Upper lobe of right lung (tissue), 1 donor: ENCODE measurements at places on chromosomes 1 and 21. TPM values are rescaled to one million over a fixed set of nuclear protein-coding genes. Genes with fewer than 3 reads are reported as not detected.
A peak's percentile ranks its signal among the peaks of the same experiment; 100 is the strongest.

DNA sequence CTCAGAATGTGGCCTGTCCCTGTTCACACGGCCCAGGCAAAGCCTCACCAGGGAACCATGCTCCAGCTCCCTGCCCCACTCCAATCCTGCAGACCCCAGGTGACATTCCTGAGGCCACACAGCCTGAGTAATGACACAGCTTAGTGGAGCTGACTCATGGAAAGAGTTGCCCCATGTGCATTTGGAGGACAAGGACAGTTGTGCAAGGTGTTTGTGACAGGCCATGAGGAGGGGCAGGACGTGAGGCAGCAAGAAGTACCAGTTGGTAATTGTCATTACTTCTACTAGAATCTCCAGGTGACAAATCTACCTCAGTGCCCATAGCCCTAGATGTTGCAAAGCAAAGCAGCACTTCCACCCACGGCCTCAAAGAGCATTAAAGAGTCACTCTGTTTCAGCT is 15.2 kb downstream of the PRR9 start:
- H3K4me3 ChIP-seq: no peak overlapping the region
- no peak for DNase-seq
- H3K4me1 ChIP-seq: no peaks in the 10 kb centered on the region

DNA sequence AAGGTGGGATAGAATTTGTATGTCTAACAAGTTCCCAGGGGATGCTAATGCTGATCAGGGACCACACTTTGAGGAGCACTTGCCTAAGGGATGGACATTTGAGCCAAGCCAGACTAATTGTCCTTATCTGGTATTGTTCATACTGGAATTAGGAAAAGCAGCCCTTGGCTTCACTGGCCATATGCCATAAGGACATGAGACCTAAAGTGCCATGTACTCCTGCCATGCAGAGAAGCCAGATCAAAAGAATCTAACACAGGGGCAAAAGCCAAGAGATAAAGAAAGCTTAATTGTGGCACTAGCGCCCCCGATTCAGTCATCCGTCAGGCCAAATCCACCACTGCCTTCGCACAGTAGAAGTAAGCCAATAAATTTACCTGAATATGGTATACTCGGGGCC is 45.7 kb downstream of the RNF11 start:
- no peak overlapping the region for H3K4me3 ChIP-seq
- H3K27ac ChIP-seq: no peak overlapping the region
- H3K27me3 ChIP-seq: no peaks in the 10 kb centered on the region
- DNase-seq: no peak
- no peaks in the 10 kb centered on the region for H3K36me3 ChIP-seq
- peaks cover 6% of the 10 kb centered on the region for H3K4me1 ChIP-seq

DNA sequence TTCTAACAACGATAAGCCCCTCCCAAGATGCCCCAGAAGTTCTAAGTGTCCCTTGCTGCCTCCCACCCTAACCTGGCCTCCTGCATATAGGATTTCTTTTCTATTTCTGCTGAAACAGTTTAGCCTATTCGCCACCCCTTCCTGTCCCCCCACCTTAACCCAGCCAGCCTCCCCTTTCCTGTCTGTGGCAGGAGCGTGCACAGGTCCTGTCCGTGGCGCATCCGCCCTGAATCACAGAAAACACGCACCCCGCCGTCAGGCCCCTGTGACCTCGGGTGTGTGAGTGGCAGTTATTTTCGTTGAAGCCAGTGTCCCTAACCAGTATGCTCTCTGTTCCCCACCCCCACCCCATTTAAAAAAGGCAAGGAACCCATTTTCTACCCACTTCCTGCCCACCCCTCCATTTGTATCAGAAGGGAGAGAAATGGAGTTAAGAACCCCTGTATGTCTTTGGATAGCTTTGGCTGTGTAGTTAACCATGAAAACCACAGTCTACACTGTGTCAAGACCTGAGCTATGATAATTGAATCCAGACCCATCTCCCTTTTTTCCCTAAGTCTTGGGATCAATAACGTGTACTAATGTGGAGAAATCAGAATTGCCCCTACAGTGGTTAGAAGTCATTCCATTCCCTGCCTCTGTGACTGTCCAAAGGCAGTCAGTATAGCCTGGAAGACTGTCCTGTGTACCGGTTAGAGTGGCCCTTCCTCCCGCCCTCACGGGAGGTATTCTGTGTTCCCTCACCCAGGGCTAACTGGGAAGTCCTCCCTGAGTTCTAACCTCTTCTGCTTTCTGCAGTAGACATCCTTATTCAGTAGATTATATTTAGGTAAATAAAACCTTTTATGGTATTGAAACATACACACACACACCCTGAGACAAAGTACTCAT is 1.8 kb downstream of the PLEKHO1 start:
- H3K36me3 ChIP-seq: peaks cover 20% of the 10 kb centered on the region
- H3K4me1 ChIP-seq: peaks cover 13% of the 10 kb centered on the region
- H3K27ac ChIP-seq: peak overlapping the region; percentile 82
- peak overlapping the region; percentile 70 for H3K4me3 ChIP-seq
- H3K27me3 ChIP-seq: no peaks in the 10 kb centered on the region

GRCh38 chr21:28444111-28444510 is 548.6 kb downstream of the LTN1 start:
- DNase-seq: no peak
- no peak overlapping the region for H3K4me3 ChIP-seq
- H3K36me3 ChIP-seq: no peaks in the 10 kb centered on the region
- peaks cover 4% of the 10 kb centered on the region for H3K4me1 ChIP-seq
- H3K27me3 ChIP-seq: no peaks in the 10 kb centered on the region
- H3K27ac ChIP-seq: no peak overlapping the region

DNA sequence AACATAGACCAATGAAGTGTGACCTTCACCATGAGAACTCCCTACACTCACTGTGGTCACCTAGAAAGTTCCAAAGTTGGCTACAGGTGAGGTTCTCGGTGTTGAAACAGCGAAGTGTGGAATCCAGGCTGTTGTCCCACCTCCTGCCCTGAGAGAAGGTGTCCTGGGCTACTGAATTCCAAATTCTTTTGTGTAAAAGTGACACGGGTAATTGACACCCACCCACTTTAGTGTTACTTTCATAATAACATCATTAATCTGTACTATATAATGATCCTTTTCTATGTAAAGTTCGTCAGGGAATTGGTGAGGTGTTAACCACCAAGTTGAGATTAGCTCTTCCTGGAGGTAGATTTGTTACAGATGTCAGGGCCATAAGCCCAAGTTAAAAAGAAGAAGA is 690.7 kb downstream of the RWDD3 start:
- H3K4me3 ChIP-seq: no peak overlapping the region
- H3K4me1 ChIP-seq: no peaks in the 10 kb centered on the region
- no peaks in the 10 kb centered on the region for H3K27me3 ChIP-seq
- DNase-seq: no peak

DNA sequence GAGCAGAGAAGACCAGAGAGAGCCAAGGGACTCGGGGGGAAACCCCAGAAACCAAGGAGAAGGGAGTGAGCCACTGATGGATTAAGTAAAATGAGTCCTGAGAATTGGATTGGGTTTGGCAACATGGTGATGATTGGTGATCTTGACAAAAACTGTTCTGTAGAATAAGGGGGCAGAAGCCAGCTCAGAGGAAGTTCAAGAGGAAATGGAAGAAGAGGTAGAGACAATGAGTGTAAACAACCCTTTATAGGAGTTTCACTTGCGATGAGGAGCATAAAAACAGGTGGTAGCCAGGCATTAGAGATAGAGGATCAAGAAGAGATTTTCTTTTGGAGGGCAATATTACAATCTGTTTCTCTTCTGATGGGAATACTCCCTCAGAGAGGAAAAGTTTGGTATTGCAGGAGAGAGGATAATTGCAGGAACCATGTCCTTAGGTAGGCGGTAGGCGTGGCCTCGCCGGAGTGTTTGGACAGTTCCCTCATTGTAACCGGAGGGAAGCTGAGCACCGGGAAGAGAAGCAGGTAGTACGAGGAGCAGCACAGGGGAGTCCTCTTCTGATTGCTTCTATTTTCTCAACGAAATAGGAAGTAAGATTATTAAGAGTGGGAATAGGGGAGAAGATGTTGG is 68.4 kb upstream of the TENT5C start:
- H3K27me3 ChIP-seq: no peaks in the 10 kb centered on the region
- H3K4me1 ChIP-seq: peaks cover 3% of the 10 kb centered on the region
- DNase-seq: peak; percentile 88
- H3K27ac ChIP-seq: no peak overlapping the region
- H3K4me3 ChIP-seq: no peak overlapping the region

DNA sequence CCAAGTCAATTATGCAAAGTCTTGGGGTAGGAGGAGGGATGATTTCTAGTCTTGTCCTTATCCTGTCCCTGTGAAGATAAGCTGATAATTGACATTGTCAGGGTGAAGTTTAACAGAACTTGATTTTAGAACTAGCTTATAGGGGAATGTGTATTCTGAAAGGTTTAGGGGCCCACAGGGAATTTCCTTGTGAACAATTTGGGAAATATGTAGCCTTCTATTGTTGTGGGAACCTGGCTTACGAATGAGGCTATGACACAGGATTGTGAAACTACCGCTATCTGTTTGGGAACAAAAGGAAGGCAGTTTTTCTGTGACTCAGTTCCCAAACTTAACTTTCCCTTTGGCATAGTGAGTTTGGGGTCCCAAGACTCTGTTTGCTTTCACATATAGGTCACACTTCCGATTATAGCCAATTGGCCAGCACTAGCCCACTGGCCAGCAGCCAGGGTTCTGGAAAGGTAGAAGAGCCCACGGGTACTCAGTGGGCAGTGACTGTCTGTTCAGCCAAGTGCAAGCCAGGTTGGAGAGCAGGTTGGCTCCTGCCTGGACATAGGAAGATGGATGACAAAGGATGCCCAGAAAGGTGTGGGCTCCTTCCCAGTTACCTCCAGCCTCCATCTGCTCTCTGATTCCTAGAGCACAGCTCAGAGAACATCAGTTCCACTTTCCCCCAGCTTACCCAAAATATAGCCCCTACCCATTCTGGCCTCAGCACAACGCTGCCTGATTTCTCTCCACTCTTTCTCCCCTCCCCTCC is 35.5 kb downstream of the H3-3A start:
- DNase-seq: no peak
- peaks cover 5% of the 10 kb centered on the region for H3K4me1 ChIP-seq
- no peaks in the 10 kb centered on the region for H3K36me3 ChIP-seq

- H3K4me3 ChIP-seq: no peak overlapping the region
- H3K4me1 ChIP-seq: peaks cover 15% of the 10 kb centered on the region
- H3K36me3 ChIP-seq: no peaks in the 10 kb centered on the region
- no peak overlapping the region for H3K27ac ChIP-seq
- DNase-seq: no peak
Observed at GRCh38 chr21:41365377-41366107, 3.7 kb downstream of the MX2 start.

GRCh38 chr1:49187056-49187455 is 410.4 kb upstream of the BEND5 start:
- DNase-seq: no peak
- H3K27me3 ChIP-seq: no peaks in the 10 kb centered on the region
- H3K4me1 ChIP-seq: no peaks in the 10 kb centered on the region
- H3K4me3 ChIP-seq: no peak overlapping the region
- H3K36me3 ChIP-seq: no peaks in the 10 kb centered on the region

DNA sequence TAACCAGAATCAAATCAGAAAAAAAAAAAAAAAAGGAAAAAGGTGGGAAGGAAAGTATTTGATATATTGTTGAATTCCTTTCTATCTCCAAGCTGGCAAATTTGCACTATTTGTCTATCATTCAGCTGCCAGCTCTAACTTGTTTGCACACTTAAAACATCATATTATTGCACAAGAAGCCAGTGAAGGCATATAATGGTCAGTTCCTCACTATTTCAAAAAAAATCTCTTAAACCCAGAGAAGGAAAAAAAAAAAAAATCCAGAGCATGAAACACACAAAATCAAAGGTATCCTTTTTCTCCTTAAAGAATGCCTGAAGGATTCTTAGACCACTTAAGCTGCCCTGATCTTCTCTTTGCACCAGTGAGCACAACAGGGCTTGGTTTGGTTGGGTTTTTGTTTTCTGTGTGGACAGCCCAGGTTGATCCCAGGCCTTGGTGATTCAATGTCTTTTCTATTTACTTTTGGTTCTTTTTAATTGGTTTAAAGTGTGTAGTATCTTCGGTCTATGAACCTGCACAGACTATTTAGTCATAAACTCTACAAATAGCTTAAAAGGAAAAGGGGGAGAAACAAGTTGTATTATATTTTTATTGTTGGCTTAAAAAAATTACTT is 40.2 kb downstream of the DUSP10 start:
- H3K27ac ChIP-seq: no peak overlapping the region
- no peaks in the 10 kb centered on the region for H3K27me3 ChIP-seq
- no peaks in the 10 kb centered on the region for H3K4me1 ChIP-seq
- no peak overlapping the region for H3K4me3 ChIP-seq
- DNase-seq: no peak

GRCh38 chr1:33563699-33564098 is 91.3 kb downstream of the ZSCAN20 start:
- H3K27ac ChIP-seq: no peak overlapping the region
- H3K4me1 ChIP-seq: no peaks in the 10 kb centered on the region
- H3K36me3 ChIP-seq: no peaks in the 10 kb centered on the region
- H3K4me3 ChIP-seq: no peak overlapping the region
- H3K27me3 ChIP-seq: no peaks in the 10 kb centered on the region
- no peak for DNase-seq

DNA sequence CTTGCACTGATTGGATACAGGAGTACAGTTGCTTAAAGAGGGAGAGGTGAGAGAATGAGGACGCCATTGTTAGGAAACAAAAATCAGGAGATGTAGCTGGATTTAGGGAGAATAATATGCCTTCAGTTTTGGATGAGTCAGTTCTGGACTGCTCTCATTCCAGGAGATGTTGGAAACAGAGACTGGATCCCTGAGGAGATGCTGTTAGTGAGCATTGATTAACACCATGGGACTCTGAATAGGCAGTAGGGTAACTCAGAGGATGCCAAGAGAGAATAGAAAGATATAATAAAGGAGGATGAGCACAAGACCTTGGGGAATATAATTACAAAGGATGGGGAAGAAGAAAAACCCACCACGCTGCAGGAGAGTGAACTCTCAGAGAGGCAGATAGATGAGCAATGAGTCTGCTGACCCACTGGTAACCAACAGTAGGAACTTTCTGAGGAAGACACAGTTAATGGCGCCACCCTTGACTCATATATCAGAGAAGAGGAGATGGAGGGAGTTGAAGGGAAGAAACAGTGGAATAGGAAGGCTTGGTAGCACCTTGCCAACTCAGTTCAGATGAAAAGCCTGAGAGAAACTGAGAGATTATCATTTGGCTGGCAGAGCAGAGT is 10.5 kb downstream of the KCNJ15 start:
- DNase-seq: no peak
- no peak overlapping the region for H3K27ac ChIP-seq
- H3K4me3 ChIP-seq: no peak overlapping the region
- H3K36me3 ChIP-seq: no peaks in the 10 kb centered on the region
- peaks cover 40% of the 10 kb centered on the region for H3K4me1 ChIP-seq

GRCh38 chr1:67735806-67736627 is 51.0 kb downstream of the GADD45A start:
- no peaks in the 10 kb centered on the region for H3K27me3 ChIP-seq
- H3K36me3 ChIP-seq: no peaks in the 10 kb centered on the region
- peaks cover 39% of the 10 kb centered on the region for H3K4me1 ChIP-seq
- H3K4me3 ChIP-seq: no peak overlapping the region

Gene OR2M3
- total RNA-seq: not detected

Gene DNAJC28
- total RNA-seq: 2.3 TPM

Gene RAD54L
- total RNA-seq: 1.0 TPM

Gene ZBTB21
- 17.8 TPM for total RNA-seq

Gene PLA2G5
- total RNA-seq: 4.9 TPM

Gene SESN2
- 15.6 TPM for total RNA-seq

Gene CLCA1
- not detected for total RNA-seq
